KBM-7 (cell line): ENCODE measurements at places on chromosomes 2 and 18.

DNA sequence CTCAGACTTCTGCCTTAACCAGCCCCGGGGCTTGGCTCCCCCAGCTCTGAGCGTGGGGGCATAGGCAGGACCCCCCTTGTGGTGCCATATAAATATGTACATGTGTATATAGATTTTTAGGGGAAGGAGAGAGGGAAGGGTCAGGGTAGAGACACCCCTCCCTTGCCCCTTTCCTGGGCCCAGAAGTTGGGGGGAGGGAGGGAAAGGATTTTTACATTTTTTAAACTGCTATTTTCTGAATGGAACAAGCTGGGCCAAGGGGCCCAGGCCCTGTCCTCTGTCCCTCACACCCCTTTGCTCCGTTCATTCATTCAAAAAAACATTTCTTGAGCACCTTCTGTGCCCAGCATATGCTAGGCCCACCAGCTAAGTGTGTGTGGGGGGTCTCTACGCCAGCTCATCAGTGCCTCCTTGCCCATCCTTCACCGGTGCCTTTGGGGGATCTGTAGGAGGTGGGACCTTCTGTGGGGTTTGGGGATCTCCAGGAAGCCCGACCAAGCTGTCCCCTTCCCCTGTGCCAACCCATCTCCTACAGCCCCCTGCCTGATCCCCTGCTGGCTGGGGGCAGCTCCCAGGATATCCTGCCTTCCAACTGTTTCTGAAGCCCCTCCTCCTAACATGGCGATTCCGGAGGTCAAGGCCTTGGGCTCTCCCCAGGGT, 5.5 kb downstream of the CTDSP1 start:
- no peak for DNase-seq

DNA sequence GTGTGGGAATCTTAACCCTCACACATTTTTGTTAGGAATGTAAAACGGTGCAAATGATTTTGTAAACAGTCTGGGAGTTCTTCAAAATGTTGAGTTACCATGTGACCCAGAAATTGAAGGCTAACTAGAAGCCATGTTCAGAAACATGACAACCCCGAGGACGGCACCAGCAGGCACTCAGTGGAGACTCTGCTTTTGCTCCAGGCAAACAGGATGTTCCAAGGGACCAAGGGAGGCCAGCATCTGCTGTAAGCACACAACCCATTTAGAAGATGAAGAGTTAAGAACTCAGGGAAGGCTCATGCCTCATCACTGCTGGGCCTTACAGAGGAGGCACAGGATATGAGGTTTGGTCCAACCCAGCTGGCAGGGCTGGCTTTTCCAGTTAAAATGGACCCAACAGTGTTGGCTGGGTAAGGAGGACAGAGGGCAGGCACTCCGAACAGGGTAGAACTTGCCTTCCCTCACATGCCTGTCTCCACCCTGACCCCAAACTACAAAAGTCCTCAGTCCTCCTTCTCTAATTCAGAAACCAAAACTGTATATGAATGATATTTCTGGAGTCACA, 23.6 kb downstream of the PARD6G start:
- DNase-seq: no peak

DNA sequence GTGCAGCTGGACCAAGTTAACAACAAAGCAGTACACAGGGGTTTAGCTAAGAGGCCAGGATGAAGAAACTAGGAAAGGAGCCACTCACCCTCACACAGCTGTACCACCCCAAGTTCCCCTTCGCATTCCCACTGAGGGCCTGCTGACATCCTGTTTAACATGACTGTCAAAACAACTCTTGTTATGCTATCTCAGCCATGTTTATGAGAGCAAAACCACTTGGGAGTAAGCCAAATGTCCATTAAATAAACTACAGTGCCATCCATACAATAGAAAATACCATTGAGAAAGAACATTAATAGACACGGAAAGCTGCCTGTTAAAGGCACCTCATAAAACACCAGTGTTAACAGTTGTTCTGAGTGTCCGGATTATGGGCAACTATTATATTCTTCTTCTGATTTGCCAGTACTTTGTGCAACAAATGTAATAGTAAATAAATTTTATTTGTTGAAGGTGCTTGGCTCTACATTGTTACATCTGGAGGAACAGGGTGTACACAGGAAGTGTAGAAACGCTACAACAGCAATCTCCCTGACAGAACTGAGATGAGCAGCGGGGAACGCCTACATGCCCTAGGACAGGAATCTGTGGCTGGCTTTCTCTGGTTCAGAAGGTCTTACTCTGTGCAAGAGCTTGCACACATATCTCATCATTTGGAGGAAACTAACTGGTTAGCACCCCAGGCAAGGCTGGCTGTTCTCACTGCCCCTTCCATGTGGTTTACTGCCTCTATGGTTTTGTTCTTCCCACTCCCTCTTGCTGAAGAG, 85.6 kb downstream of the EHD3 start:
- DNase-seq: peak; percentile 84

GRCh38 chr2:35788543-35788942, 567.0 kb upstream of the CRIM1 start:
- DNase-seq: no peak

GRCh38 chr2:70822843-70823242, 2.4 kb upstream of the CLEC4F start:
- DNase-seq: no peak

DNA sequence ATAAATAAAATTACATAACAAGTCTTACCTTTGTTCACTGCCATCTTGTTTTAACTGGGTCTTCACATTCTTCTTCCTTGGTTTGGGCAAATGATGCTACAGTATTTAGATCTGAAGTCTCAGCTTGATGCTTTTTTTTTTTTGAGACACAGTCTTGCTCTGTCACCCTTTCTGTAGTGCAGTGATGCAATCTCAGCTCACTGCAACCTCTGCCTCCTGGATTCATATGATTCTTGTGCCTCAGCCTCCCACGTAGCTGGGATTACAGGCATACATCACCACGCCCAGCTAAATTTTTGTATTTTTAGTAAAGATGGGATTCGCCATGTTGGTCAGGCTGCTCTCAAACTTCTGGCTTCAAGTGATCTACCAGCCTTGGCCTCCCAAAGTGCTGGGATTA, 53.2 kb upstream of the MAT2A start:
- no peak for DNase-seq

GRCh38 chr2:227921648-227922047, 50.2 kb downstream of the DAW1 start:
- no peak for DNase-seq

GRCh38 chr2:137154946-137155345, 389.6 kb downstream of the THSD7B start:
- DNase-seq: no peak

GRCh38 chr2:182858671-182859070, 7.8 kb downstream of the FRZB start:
- no peak for DNase-seq
